ENCODE measurements at places on chromosomes 3 and 15. TPM values are rescaled to one million over a fixed set of nuclear protein-coding genes. Genes with fewer than 3 reads are reported as not detected.

ACAD9 gene
- total RNA-seq, result 41.8 TPM

SRGAP3 gene
- total RNA-seq, result 2.7 TPM

DNA sequence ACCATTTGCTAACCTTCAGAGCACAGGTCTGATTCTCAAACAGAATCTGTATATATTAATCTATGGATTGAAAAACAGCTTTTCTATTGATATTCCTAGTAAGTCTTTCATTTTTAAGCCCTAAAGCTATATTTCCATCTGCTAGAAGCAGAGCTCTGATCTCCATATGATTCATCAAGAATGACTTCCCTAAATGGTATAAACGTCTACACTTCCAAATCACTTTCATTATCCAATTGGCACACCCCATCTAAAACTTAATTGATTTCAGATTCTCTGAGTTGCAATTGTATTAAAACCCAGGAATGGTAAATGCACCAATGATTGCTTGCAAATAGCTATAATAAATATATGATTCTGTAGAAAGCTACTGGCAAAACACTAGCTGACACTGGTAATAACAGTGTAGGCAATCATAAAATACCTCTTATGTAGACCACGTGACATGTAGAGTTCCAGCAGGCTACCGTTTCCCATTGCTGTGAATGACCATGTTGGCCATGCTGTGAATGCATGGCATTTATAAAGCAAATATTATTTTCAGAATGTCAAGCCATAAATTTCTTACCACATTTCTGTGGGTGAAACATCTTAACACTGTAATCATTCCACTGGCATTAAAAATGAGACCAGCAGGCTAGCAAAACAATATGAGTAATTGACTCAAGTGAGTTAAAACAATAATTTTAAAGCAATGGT is 226.0 kb downstream of the ZMAT3 start:
- no peak for DNase-seq

- no peak for DNase-seq
Measured at GRCh38 chr15:93974804-93975481, 256.4 kb upstream of the MCTP2 start.

RETNLB gene
- total RNA-seq, result not detected

- DNase-seq, result no peak
Measured at GRCh38 chr15:66982816-66983215, 82.6 kb upstream of the SMAD3 start.

- no peak for DNase-seq
Measured at GRCh38 chr3:194009019-194009418, 126.9 kb upstream of the HES1 start.

- no peak for DNase-seq
Measured at GRCh38 chr3:113834983-113835382, 3.6 kb upstream of the GRAMD1C start.

DNA sequence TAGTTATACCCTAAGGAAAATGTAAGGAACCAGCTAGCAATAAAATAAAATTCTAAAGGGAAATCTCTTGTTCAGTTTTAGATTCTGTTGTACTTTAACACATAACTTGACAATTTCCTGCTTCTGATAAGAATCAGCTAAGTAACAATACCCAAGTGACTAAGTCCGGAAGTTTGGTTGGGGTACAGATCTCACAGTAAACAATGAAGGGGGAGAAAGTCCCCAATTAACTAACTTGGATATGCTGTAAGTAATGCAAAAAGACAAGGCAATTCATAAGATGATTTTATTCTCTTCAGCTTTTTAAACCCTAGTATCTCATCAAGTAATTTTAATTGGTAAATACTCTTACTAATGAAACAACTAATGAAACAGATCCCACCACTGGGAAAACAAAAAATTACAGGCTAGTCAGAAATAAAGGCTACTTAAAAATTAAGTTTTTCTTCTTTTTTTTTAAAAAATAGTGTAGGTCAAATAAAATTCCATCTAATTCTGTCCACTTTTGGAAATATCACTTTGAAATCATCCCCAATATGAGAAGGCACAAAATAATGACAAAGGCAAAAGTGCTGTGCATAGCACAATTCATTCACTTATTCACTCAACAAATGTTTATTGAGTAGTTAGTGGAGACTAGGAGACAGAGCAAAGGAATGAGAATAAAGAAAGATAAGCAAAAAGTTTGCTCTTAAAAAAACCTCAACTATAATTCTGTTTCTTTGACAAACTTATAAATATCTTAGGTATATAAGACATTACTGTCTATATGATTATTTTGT is 37.8 kb upstream of the IL20RB start:
- DNase-seq, result no peak

DNA sequence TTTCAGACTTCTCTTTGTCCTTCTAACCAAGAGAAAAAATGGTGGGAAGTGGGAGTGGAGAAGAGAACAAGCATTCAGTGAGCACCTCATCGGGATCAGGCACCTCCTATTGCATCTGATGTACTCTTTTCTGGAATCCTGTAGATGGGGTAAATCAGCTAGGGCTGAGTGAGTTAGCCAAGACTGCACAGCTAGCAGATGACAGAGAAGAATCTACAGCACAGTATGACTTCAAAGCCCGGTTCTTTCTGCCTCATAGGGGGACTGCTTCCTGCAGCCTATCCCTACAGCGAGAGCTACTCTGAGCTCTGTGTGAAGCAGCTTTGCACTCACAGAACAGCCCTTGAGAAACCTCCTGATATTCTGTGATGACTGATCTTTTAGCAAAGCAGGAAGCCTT is 275.2 kb upstream of the MEIS2 start:
- DNase-seq, result no peak

- DNase-seq, result no peak
Measured at GRCh38 chr3:38507120-38507519, 11.0 kb downstream of the EXOG start.

- no peak for DNase-seq
Measured at GRCh38 chr3:183172051-183172639, 9.6 kb upstream of the LAMP3 start.

DNA sequence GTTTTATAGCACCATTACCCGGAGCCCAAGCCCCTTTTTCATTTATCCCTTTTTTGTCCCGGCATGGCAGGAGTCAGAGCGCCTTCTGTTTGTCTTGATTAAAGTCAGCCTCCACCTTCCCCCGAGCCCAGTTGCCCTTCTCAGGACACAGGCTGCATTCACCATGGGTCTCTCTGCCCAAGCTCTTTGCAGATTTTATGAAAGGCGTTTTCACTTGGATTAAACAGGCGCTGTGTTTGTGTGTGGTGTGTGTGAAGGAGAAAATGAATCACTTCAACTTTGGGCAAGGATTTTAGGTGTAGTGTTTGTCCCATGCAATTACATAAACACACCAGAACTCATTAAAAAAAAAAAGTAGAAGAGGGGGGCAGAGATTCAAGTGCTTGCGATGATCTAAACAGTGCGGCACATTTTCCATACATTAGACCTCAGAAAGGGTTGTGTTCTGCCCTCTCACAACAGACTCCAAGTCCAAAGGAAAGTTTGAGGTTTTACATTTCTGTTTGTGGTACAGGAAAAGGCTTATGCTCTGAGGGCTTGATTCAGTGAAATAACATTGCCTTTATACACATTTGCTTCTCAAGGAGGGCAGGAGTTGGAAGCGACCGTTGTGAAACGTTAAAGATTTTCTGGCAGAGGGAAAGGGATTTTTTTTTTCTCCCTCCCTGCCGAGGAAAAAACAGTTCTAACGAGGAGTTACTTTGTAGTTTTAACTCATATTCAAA is 14.5 kb upstream of the IL16 start:
- no peak for DNase-seq

EAF2 gene
- 7.1 TPM for total RNA-seq

DNA sequence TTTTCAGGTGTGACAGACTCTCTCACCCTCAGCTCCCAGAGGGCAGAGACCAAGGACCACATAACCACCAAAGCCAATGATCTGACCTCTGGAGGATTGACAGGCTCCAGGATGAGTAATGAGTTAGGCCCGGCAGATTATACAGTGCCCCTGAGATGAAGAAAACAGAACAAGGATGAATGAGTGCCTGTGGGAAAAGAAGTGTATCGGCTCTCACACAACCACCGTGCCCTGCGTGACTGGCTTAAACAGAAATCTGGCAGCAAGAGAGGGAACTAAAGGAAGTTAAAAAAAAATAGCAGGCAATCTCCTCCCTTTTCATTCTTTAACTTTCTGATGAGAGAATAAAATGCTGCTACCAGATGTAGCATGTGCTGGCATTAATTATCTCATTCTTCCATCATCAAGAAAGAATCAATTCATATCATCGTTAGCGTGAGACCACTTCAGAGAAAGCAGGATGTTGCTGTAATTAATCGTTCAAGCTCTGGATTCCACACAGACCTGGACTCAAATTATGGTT is 227.5 kb upstream of the COL8A1 start:
- no peak for DNase-seq

GRCh38 chr3:54261141-54261540 is 138.8 kb downstream of the CACNA2D3 start:
- no peak for DNase-seq

GRCh38 chr3:179000659-179001058 is 71.0 kb downstream of the ZMAT3 start:
- DNase-seq, result no peak

GADL1 gene
- total RNA-seq, result not detected

DNA sequence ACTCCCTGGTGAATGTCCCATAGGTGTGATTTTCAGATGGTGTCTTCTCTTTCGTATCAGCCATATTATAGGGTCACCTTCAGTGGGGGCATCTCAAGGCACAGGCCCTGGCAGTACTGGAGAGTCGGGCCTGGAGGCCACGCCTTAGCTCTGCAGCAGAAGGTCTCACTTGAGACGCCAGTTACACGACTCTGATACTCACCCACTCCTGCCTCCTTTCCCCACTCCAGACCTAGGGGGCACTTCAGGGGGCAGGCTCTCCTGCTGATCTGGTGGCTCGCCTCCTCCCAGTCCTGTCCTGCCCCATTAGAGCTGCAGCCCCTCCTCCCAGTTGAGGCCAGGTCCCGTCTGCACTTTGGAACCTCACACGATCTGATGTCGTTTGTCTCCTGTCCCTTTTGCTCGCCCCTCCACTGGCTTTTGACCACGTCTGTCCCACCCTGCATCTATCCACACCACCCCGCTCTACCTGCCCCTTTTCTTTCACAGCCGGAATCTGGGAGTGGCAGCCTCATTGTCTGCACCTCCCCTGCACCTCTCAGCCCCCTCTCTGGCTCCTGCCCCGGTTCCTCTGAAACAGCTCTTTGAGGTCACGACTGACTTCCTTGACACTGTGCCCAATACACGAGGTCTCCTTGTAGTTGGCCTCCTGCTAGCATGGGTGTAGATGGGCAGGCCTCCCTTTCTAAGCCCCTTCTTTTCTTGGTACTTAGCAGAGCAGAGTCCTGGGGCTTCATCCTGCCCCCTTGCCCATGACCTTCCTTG is 181.9 kb downstream of the NSMCE3 start:
- no peak for DNase-seq

DNA sequence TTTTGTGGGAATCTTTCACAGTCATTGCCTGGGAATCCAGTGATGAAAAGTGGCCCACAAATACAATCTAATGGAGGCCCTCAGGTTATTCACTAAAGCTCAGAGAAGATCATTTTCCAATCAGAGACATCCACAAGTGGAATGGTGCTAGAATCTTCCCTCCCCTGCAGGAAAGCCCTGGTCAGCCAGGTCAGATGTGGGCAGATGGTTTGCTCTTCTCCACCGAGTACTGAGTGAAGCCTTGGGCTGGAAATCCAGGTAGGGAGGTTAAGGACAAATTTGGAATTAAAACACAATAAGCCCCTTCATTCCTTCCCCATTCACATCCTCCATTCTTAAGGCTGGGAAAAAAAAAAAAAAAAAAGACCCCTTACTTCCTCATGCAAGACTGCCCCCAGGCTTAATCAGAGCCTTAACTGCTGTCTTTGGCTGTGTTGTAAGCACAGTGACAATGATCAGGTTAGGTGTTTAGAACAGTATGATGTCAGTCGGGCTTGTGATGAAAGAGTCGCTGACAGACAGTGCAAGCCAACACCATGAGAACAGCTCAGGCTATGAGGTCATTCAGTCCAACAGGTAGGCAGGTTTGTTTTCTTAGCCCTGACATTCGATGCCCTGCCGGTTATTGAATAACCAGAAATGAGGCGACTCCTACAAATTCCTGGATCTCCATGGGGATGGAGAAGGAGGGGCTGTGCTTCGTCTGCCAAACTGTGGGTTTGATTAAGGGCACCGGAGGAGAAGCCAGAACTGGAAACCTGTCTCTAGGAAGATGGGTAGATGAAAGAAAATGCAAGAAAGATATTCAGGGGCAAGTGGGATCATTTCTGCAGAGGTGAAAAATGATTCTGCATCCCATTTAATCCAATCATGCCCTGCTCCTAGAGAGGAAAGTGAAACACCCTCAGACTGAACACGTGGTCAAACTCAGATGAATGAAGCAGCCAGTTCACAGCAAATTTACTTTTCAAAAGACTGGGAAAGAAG is 23.5 kb upstream of the HES1 start:
- no peak for DNase-seq

TNNC1 gene
- total RNA-seq, result 2,349 TPM

DNA sequence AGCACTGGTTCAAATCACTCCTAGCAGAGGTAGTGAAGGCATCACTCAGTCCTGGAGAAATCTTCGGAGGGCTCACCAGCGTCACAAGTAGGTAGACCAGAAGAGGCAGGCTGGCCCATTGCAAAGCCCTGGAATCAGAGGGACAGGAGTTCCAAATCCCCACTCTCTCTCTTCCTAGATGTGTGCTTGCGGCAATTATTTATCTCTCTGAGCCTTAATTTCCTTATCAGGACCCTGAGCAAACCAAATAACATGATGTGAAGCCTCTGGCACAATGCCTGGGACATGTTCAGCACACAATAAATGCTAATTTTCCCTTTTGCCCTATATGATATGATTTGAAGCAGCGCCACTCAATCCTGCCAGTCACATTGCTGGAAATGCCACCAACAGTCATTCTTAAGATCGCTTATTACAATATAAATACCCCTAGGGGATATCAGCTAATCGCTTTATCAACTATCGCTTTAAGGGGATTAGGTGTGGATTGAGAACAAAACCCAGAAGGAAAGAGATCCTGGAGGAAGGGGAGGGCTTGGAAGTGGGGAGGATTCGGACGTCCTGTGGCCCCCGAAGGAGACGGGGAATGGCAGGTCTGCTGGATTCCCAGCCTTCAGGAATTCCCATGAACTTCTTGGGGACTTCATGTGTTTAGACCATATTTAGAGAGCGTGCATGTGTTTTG is 59.5 kb upstream of the TSEN2 start:
- DNase-seq, result no peak

- DNase-seq, result no peak
Measured at GRCh38 chr3:150278843-150279381, 129.2 kb upstream of the TSC22D2 start.

GOLGA8J gene
- total RNA-seq, result not detected

DNA sequence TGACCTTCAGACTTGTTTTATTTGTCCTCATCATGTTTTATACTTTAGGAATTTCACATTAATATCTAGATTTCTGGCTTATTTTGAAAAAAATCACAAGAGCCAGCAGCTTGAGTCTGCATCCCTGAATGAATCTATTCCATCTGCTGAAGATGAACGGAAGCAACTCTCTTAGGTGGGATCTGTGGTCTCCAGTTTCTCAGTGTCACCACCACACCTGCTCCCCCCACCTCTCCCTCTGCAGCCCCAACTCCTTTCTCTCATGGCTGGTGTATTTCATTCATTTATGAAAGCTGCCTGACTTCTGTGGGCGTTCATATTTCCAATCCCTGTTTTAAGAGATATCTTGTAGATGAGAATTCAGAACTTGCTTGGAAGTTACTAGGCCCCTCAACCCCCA is 102.1 kb upstream of the AGBL1 start:
- DNase-seq, result no peak

SLC2A2 gene
- not detected for total RNA-seq

EFCAB12 gene
- total RNA-seq, result 0.38 TPM
